ENCODE measurements at places on chromosomes 2 and 18.

DNA sequence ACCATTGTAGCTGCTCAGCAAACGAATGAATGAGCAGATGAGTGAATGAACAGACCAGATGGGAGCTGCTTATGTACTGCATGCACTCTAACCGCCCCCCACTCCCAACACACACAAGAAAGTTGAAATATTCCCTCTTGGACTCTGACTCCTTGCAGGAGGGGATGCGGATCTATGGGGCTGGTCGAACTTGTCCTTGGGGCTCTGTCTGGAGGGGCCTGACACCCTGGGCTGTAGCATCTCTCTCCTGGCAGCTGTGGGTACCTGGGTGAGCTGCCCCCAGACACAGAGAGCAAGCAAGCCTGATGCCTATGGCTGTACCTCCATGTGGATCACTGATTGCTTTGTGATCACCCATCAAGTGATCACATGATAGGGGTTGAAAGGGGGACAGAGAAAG, 192.4 kb upstream of the SMAD2 start:
- DNase-seq, result no peak

GRCh38 chr2:12201369-12201768, 454.9 kb downstream of the LPIN1 start:
- no peak for DNase-seq

GRCh38 chr2:64086347-64087082, 57.7 kb downstream of the PELI1 start:
- DNase-seq, result no peak

- DNase-seq, result peak; percentile 34
Measured at GRCh38 chr2:63842149-63843061, 709 bp downstream of the UGP2 start.

DNA sequence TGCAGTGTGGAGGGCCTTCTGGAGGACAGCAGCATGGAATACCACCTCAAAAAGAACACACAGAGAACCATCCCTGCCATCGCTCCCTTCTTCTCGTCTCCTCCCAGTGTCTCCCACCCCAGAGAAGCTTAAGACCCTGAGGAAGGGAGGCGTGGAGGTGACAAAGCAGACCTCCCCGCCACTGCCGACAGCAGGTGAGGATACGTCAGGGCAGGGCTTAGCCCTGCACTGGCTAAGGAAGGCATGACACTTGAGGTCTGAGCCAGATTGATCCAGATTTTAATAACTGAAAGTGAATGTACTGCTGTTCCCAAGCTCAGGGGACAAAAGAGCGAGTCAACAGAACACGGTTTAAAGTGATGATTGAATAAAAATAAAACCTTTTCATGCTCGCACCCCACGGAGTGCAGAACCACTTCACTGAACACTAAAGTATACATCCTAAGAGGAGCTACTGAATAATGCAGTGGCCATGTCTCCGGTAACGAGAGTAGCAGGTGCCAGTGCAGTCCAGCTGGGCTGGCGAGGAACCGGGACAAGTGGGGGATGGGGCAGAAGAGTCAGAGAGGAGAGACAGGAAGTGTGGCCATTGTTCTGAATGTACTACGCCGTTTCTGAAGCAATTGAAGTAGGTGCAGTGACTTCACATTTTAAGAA, 391.0 kb downstream of the CDH2 start:
- no peak for DNase-seq

GRCh38 chr2:205769495-205769850, 87.2 kb downstream of the NRP2 start:
- DNase-seq, result no peak

DNA sequence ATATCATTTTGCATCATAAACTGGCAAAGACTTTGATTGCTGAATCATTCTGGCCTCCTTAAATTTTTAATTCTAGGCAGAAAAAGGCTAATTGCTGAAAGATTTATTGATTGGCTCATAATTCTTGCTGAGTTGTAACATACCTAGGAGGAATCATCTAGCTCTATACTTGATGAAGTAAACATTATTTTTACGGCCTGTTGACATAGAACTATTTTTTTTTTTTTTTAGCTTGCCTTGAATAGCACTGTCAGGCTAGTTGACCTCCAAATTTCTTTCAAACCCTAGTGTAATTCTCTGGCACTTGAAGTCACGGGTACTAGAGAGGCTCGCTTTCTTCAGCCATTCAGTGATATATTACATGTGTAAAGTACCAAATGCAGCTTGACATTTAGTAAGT, 2.8 kb downstream of the SERPINB12 start:
- DNase-seq, result no peak

GRCh38 chr2:28629910-28630309, 121.7 kb upstream of the PPP1CB start:
- DNase-seq, result no peak

- no peak for DNase-seq
Measured at GRCh38 chr2:15798701-15799431, 141.5 kb upstream of the MYCN start.

DNA sequence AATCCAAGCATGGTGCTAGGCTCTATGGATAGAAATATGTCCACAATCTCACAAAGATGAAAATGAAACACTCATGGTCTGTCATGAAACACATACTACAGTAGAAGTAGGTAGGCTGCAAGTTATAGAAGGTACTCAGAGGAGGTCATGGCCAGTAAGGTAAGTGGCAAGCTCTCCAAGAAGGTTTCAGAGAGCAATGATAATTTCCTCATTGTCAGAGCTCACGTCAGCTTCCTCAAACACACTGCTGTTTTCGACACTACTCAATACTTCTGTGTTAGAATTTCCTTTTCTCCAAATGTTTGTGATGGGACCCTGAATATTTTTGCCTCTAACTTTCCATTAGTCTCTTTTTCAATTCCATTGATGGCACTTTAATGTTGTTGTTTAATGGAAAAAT, 25.5 kb downstream of the CCDC141 start:
- DNase-seq, result no peak

GRCh38 chr2:137693534-137693933, 270.7 kb upstream of the HNMT start:
- no peak for DNase-seq

DNA sequence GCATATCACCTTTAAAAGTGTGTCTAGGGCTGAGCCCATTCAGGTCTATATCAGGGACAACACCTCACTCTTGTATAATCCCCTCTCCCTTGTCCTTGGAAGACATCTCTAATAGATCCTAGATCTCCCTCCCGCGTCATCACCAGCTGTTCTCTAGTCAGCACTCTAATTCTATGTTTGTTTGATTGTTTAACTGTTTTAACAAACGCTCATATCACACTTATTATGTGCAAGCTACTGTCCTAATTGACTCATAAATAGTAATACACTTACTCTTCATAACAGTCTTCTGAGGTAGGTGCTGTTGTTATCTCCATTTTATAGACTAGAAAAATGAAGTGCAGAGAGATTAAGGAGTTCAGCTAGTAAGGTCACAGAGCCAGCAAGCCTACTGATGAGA, 1.6 kb upstream of the ERMN start:
- DNase-seq, result no peak

DNA sequence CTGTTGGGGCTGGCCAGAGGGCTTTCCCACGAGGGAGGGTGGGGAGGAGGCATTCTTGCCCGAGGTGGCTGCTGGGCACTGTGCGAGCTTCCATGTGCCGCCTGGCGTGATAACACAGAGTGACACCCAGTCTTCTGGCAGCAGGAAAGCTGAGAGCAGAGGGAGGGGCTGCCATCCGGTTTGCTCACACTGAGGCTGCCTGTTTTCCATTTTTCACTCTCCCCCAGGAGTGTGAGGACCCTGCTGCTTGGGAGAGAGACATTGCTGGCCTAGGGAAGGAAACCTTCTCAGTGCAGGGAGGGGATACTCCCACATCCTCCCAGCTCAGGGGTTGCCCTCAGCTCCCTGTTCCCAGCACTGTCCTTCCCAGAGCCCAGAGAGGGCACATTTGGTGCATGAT, 73.1 kb downstream of the INHBB start:
- no peak for DNase-seq

- DNase-seq, result no peak
Measured at GRCh38 chr2:231552752-231553151, 22.5 kb upstream of the NMUR1 start.

DNA sequence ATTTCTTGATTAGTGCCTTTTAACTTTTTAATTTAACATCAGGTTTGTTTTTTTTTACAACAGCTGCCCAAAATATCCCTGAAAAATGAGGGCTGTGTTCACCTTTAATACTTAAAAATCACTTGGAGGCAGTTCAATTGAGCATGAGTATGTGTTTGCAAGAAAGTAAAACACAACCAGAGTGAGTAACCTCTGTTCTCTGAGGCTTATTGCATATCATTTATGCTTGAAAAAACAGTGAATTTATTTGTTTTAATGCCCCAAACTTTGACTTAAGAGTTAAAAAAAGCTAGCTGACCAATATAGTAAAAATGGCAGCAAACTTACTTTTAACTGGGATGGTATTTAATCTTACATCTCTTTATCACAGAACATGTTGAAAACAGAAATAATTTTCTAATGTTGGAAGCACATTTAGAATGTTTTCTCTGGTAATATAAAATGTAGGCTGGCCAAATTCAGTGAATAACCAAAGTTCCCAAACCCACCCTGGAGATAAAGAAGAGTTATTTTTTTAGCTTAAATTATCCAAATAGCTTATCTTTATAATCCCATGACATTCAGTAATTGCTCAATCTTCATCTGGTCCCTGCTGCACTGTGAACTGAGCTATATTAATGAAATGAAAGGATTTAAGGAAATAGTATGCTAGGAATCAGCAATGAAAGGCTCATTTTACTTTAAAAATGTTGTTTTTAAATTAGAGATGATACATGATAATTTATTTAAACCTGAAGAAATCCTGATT, 24.8 kb upstream of the EFEMP1 start:
- no peak for DNase-seq

DNA sequence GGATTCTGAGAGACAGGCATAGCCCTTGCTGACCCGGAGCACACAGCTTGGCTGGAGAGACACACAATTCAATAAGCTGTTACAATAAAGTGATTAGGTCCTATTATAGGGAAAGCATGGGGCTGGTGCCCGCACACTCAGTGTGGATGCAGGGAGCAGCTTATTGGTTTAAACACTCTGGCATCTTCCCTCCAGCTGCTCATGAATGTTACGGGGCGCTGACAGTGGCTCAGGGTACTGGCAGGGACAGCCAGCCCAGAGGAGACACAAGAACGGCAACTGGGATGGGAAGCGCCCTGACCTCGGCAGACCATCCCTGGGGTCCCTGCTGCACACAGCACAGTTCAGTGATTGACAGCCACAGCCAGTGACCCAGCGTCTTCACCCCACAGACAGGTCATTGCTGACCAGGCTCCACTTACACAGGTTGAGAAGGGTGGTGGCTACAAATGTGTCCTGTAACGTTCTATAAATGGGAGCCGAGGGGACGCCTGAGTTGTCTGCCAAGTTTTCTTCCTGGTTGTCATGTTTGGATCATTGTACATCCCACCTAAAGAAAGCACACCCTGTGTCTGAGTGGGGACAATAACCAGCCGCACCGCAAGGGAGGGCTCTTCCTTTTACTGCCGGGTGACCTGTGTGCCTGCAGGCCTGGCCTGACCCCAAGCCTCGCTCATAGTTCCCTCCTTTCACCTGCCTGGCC, 60.3 kb downstream of the SH3BP4 start:
- DNase-seq, result no peak

GRCh38 chr2:64212346-64212745, 68.1 kb upstream of the PELI1 start:
- peak; percentile 76 for DNase-seq

DNA sequence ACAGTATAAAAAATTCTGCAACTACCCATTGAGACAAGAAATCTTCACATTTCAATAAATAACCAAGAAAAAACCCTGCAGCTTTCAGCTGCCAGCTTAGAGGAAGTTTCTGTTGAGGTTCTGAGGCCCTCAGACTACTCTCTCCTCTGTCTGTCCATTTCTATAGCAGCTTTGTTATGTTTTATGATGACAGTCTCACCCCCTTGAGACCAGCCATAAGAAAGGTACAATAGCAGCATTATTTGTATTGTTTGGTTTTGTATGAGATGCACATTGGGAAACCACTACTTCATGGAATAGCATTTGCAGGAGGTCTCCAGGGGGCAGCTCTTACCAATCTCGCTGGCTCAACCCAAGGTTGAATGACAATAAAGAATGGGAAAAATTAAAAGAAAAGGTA, 334.6 kb upstream of the VRK2 start:
- no peak for DNase-seq

DNA sequence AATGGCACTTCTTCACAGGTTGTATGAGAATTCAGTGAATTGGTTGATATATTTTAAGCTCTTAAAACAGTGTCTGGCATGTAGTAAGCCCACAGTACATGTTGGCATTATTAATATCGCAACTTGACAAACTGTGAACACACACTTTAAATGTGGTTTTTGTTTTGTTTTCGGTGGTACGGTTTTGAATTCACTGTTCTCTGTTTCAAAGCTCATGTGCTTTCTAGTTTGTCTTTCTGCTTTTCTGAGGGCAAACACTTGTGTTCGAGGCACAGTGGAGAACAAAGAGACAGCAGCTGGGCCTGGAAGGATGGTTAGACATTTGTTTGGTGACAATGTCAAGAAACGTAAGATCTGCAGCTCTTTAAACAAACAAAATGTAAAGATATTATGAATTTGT, 276.5 kb upstream of the MC4R start:
- DNase-seq, result no peak

DNA sequence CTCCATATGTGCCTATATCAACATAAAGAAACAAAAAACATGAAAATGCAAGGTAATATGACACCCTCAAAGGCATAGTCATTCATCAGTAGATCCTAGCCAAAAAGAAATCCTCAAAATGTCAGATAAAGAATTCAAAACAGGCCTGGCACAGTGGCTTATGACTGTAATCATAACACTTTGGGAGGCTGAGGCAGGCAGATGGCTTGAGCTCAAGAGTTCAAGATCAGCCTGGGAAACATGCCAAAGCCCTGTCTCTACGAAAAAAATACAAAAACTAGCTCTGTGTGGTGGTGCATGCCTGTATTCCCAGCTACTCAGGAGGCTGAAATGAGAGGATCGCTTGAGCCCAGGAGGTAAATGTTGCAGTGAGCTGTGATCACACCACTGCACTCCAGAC, 284.6 kb upstream of the KLHL29 start:
- DNase-seq, result no peak

GRCh38 chr2:103484906-103485305, 723.1 kb downstream of the TMEM182 start:
- DNase-seq, result no peak

DNA sequence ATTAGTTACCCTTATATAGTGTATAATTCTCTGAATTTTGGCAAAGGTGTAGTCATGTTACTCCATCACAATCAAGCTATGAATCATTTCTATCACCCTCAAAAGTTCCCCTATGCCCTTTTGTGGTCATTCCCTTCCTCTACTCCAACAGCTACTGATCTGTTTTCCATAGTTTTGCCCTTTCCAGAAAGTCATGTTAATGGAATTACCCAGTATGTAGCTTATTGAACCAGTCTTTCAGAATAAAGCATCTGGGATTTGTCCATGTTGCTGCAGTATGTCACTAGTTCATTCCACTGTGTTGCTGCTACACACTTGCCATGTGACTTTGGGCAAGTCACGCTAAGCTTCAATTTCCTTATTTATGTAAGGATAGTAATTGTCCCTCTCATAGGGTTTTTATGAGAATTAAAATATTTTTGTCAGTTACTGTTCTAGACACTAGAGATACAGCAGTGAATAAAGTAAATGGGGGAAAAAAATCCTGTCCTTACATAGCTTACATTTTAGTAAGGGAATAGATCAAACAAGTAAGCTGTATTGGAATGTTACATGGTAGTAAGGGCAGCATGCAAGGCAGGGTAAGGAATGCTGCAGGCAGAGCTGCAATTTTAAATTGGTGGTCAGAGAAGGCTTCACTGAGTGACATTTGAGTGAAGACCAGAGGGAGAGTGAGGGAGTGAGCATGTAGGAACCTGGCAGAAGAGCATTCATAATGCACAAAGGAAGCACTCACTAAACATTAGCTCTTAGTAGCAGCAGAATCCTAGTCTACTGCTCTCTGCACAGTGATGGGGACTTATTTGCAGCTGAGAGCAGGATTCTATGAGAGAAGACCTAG, 80.3 kb upstream of the TSPYL6 start:
- no peak for DNase-seq

Data from activated CD4-positive, alpha-beta T cell treated with anti-CD3 and anti-CD28 coated beads, Interleukin-2, Interleukin-6, amounts not matched to agents 100 ng/mL and 50 ng/mL, durations not matched to agents 16 hours and 8 hours (primary cell).